ENCODE measurements at places on chromosomes 13 and 19.

- DNase-seq = no peak
These were observed 209.6 kb downstream of the KLF12 start for GRCh38 chr13:73924607-73925006.

GRCh38 chr13:28494504-28494777 lies 487 bp downstream of the FLT1 start:
- no peak for DNase-seq

DNA sequence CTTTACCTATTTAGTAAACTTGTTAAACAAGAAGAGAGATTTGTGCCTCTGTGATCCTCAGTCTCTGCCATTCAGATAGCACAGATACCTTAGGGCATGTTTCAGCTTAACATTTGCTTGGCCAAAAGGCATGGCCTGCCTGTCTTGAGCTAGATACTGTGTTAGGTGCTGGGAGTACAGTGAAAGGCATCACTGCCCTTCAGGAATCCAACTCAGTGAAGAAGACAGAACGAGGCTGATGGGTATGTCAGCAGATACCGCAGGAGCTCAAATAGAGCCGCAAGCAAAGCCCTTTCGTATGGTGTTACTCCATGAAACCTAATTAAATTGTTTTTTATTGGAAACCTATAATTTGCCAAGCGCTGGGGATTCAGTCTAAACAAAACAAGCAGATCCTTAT lies 12.9 kb downstream of the ZNF507 start:
- DNase-seq = no peak

DNA sequence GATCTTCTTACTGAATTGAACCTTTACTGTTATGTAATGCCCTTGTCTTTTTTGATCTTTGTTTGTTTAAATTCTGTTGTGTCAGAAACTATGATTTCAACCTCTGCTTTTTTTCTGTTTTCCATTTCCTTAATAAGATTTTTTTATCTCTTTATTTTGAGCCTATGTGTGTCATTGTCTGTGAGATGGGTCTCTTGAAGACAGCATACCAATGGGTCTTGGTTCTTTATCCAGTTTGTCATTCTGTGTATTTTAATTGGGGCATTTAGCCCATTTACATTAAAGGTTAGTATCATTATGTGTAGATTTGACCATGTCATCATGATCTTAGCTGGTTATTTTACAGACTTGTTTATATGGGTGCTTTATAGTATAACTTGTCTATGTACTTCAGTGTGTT lies 1803.3 kb downstream of the SLITRK5 start:
- DNase-seq = no peak

DNA sequence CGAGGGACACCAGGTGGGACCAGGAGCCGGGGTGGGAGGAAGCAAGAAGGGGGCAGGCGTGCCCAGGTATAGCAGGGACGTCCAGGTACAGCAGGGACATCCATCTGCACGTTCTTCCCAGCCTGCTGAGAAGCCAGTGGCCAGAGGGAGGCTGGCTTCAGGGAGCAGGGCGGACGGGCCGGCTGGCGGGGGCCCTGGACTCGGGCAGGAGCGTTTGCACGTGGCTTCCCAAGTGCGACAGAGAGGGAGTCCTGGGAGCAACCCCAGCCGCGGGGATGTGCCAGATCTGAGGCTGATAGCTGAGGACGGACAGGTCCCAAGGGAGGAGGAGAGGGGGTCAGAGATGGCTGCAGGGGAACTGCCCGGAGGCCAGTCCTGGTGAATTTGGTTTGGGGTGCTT lies 36.7 kb downstream of the MYO9B start:
- DNase-seq = no peak

DNA sequence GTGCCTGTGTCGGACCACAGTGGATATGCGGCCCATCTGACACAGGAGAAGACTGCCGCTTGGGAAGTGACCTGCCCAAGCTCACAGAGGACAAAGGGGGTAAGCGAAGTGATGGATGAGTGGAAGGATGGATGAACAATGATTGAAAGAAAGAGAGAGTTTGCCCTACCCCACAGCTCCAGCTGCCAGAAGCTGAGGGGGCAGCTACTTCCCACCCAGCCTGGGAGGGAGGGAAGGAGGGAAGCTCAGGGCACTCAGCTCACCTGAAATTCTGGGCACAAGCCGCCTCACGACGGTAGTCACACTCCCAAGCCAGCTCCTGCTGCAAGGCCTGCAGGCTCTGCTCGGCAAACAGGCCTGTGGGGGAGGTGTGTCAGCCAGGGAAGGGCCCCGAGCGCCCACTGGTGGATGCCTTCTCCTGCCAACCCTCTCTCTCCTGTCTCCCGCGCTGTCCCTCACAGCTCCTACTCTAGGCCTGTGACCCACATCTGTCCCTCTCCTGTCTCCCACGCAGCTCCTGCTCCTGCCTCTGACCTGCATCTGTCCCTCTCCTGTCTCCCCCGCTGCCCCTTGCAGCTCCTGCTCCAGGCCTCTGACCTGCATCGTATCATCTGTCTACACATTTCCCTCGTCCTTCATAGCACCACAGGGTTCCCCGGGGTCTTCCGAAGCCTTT lies 12.0 kb upstream of the NUMBL start:
- DNase-seq = no peak

GRCh38 chr19:53190253-53190652 lies 2.9 kb downstream of the ZNF665 start:
- DNase-seq = no peak

DNA sequence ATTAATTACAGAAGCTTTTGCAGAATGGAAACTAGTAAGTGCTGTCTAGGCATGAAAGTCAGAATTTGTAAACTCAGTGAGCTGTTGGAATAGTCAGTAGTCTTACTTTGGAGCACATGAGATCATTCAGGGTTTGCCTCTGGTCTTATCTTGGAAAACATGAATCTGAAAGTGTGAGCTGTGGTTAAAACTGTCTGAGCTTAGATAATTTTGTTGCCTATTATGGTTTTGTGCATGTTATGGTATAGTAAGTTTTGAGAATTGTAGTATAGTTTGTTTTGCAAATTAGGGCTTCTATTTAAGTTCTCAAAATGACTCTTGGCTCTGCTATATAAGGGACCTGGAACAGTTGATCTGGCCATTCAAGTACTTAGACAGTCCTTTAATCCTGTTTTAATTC lies 53.7 kb upstream of the TRPC4 start:
- no peak for DNase-seq

- no peak for DNase-seq
These were observed 2.1 kb downstream of the SLC27A5 start for GRCh38 chr19:58509731-58510083.

GRCh38 chr19:22610121-22610520 lies 24.0 kb upstream of the ZNF492 start:
- DNase-seq = no peak

DNA sequence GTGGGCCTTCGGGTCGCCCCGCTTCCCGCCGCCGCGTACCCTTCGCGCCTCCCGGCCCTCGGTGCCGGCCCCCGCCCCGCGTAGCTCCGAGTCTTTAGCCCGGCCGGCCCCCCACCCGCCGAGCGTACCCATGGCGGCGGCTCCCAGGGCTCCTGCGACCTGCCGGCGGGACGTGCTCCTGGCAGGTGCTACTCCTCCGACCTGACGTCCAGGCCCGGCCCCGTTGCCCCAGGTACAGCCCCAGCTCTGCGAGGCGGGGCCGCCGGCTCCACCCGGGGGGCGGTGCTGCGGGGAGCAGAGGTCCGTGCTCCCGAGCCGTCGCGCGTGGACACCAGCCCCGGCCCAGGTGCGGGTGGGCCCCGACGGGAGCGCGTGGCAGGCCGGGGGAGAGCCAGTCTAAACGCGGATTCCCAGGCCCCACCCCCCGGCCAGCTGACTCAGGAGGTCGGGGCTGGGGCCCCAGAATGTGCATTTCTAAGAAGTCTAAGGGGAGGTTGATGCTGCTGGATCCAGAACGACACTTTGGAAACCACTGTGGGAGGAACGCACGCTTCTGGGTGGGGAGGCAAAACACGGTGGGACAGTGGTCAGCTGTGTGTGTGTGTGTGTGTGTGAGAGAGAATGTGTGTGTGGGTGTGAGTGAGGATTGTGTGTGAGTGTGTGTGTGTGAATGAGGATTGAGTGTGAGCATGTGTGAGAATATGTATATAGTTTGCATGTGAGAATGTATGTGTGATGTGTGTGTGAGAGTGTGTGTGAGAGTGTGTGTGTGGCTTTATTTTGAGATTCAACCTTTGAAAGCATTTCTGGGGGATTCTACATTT lies at the start of gene SLC15A1:
Gene SLC15A1 (minus strand): TSS at position 206 of the 824 bp plus-strand sequence. CDS start 74 bp downstream, at position 132.
- no peak for DNase-seq

DNA sequence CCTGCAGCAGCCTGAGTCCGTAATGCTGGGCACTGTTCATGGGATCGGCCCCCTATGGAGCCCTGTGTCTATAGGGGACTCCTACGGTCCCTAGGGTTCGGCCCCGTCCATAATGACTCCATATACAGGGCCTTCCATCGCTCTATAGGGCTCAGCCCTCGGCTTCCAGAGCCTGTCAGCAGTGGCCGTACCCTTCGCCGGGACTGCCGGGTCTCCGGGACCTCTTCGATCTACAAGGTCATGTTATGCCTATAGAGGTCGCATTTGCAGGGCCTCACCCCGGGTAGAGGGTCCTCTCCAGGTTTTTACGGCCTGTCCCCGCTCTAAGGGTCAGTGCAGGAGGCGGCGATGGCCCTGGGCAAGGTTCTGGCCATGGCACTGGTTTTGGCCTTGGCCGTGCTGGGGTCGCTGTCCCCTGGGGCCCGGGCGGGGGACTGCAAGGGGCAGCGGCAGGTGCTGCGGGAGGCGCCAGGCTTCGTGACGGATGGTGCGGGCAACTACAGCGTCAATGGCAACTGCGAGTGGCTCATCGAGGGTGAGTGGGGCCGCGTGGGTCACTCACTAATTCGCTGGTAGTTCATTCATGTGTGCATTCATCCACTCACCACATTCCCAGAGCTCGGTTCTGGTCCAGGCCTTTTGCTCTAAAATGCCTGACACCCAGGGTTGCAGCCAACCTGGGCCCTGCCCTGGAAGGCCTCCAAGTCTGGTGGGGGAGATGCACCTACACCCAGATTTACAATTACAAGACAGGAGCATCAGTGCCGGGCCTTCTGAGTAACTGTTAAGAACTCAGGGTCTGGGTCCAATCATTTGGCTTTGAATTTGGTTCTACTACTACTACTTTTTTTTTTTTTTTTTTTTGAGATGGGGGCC lies 699 bp downstream of the MEGF8 start:
- no peak for DNase-seq

DNA sequence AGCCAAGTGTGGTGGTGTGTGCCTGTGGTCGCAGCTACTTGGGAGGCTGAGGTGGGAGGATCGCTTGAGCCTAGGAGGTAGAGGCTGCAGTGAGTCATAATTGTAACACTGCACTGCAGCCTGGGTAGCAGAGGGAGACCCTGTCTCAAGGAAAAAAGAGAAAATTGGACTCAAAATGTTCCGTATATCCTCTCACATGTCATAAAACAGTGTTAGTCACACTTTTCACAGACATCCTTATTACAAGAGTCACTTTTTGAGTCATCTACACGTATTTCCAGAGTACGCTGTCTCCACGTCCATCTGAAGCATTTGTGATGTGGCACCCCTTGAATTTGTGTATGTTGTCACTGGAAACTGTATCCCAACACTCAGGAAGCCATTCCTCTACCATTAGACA lies 133.0 kb downstream of the SIPA1L3 start:
- no peak for DNase-seq

DNA sequence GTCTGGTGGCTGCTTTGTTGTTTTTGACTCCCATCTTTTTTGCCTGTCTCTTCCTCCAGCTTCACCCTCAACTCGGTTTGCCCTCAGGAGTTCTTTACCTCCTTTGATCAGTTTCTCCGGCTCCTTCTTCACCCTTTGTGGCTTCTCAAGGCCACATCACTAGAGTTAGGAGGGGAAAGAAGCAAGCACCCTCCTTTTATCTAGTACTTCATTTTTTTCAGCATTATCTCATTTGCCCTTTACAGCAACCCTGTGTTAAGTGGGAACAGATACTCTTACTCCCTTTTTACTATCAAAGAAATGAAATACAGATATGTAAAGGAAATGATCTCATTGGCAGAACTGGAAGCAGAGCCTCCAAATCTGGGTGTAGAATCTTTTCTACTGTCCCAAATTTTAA lies 26.9 kb downstream of the RAP2A start:
- no peak for DNase-seq

GRCh38 chr19:3184847-3185460 lies 776 bp upstream of the NCLN start:
- no peak for DNase-seq

GRCh38 chr19:27753622-27754021 lies 1459.3 kb downstream of the UQCRFS1 start:
- no peak for DNase-seq

- no peak for DNase-seq
These were observed 4.2 kb upstream of the TEX29 start for GRCh38 chr13:111316161-111316730.

GRCh38 chr13:42239644-42240043 lies 32.3 kb upstream of the AKAP11 start:
- no peak for DNase-seq

- DNase-seq = no peak
These were observed at the start of gene MIA for GRCh38 chr19:40774916-40775631. Gene MIA (plus strand): TSS chr19:40775521. CDS start chr19:40775543, 22 bp downstream.

GRCh38 chr19:46033401-46033800 lies 7.4 kb downstream of the IGFL4 start:
- no peak for DNase-seq

- no peak for DNase-seq
These were observed 121.8 kb upstream of the VSTM2B start for GRCh38 chr19:29404015-29404414.

GRCh38 chr13:92681239-92681638 lies 545.4 kb upstream of the GPC6 start:
- DNase-seq = no peak

DNA sequence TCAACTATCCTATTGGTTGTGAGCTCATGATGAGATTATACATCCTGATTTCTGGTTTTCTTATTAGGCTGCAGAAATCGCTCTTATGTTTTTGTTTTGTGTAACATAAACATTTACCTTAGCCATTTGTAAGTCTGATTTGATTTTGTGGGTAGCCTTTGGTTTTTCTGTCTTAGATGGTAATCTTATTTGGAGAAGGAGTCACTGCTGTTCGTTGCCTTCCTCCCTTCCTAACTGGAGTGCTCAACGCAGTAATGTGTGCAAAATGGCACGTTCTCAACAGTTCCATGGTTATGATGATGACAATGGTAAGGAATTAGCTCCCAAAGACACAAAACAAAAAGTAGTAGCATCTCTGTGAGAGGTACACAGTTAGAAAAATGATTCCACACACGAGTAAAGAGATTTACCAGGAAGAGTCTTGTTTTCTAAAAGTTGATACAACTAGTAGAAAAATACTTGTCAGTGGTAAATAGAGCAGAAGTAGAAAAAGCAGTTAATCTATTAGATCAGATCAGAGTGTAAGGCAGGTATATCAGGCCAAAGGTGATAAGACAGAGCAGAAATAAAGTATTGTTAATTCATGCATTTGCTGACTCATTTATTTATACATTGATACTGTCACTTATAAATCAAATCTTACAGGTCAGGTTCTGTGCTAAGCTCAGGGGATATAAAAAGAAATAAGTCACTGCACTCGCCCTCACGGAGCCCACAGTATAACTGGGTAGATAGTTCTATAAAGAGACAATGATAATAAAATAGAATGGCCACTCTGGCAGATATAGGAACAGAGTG lies 270.0 kb downstream of the NALCN start:
- DNase-seq = no peak
